ENCODE measurements at places on chromosomes 5 and 9.

- DNase-seq: no peak
Measured at GRCh38 chr5:82519558-82519957, 241.4 kb upstream of the RPS23 start.

DNA sequence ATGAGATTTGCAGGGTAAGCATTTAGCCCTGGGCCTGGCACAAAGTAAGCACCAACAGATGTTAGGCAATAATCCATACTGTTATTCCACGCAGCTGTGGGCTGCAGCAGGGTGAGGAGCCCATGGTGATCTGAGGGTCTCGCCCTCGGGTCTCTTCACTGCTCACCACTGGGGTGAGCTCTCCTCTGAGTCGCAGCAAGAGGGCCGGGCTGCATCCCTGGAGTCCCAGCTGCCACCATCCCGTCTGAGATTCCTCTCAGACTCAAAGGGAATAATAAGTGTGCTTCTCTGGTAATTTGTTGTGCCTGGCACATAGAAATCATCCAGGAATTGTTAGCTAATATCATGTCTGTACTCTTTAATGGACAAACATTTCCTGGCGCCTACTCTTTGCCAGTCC is 6.9 kb downstream of the NKX2-5 start:
- DNase-seq: no peak

- DNase-seq: no peak
Measured at GRCh38 chr5:151902215-151902614, 22.4 kb downstream of the GLRA1 start.

DNA sequence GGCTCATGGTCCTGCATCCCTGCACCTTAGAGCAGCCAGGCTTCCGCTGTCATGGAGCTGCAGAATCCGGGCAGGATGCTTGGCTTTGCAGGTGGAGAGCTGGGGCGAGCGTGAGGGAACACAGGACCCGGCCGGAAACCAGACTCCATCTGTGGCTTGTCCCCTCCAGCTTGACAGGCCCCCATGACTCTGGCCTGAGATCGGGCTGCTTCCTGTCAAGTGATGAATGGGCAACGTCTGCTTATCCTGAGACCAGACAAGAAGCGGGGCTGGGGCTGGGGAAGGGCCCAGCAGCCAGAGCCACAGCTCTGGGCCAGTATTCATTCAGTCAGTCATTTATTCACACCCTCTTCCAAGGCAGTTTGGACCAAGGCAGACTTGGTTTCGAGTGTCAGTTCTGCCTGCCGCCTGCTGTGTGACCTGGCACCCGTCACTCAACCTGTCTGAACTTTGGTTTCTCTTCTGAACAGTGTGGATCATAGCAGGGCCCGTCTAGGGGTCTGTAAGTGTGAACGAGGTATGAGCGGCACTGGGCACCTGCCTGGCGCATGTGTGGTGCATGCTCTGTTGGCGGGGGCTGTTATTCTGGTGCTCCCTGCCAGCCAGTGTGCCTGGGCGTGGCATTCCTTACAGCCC is 37.5 kb downstream of the NEK6 start:
- no peak for DNase-seq

DNA sequence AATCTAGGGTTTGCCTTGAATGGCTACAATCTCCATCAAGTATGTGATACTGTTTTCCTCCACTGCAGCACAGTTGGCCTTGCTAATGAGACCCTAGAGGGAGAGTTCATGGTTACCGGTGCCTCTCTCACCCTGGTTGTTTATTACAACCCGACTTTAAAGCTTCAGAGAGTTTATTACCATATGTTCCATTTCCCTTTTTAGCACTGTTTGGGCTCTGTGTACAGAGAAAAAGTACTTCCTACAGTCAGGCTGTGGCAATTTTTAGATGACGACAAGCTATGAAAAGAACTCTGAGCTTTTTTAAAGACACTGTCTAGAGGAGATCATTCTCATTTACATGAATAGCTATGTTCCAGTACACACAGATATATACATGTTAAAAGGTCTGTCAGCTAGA is 48.8 kb upstream of the PLCXD3 start:
- DNase-seq: no peak

DNA sequence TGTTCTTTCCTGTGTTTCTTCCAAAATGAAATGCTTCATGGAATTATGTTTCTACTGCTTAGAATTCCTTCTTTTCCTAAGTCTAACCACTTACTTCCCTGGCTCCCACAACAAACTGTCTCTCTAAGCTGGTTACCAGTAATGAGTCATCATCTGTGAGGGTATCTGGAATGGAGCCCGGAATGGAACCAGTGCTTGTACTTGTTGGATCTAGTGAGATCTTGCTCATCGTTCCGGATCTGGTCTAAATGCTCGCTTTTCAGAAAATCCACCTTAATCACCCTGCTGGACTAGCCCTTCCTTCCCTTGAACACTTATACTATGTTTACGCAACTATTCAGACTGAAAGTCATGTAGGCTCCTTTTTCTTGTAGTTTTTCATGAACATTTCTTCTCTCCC is 184.8 kb downstream of the PBX3 start:
- DNase-seq: no peak

DNA sequence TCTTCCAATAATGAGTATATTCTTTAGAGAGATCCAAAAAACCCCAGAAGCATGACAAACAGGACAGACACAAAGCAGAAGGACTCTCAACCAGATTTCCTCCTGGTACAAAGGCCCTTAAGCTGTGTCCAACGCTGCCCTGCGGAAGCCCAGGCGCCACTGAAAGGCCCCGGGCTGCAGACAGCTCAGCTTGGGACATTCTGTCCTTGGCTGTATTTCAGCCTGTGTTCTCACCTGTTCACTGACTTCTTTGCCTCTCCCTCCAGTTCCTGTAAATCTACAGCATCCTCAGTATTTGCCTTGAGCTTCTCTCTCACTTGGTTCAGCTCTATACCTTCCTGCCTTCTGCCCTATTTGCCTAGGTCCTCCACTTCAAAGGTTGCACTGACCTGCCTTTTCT is 96.5 kb downstream of the SH3TC2 start:
- DNase-seq: no peak

GRCh38 chr9:73154271-73154670 is 2.6 kb downstream of the ANXA1 start:
- DNase-seq: no peak

DNA sequence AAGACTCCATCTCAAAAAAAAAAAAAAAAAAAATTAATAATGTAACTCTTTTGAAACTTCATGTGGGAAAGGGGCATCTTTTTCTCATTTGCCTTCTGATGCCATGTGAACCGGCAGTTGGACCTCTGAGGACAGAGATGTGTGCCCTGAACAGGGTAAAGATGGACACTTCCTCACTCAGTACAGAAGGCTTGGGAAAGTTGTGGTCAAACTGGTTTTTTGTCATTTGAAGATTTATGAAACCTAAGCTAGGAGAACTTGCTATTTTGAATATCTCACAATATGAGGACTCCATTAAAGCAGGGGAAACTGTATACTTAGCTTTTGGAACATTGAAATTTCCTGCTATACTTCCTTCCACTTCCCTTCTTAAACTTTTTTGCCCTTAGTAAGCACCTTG is 147.5 kb upstream of the ALDH1B1 start:
- no peak for DNase-seq

- DNase-seq: no peak
Measured at GRCh38 chr9:109781541-109782197, 1.7 kb downstream of the PALM2AKAP2 start.

DNA sequence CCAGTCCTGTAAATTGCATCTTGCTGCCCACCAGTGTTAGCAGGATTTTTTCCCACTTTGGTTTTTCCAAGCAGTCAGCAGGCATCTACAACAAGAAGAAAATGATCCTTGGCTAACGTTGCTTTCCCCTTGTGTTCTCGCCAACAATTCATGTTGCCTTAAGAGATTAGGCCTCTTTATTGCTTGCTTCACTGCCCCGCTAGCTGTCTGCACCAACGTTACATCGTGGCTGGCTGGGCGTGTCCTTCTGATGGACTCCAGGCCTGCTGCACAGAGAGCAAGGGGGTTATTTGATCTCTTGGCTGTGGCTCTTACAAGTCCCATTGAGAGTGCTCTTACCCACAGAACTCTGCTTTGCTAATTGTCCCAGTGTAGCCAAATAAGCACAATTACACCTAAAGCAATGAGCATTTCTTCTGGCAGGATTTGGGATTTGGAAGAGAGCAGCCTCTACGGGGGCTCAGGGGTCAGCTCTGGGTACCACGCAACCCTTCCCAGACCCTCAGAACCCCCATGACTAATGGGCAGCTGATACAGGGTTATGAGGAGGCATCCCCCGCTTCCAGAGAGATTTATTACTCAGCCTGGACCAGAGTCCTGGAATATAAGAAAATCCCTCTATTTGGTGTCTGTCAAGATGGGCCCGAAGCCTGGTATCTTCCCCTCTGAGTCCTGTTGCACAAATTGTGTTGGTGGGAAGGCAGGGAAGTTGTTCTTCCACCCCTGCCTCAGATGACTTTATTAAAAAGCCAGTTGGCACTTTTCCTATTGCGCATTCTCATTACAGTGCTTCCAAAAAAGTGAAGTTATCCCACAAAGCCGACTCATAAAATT is 17.6 kb downstream of the DCANP1 start:
- DNase-seq: no peak

DNA sequence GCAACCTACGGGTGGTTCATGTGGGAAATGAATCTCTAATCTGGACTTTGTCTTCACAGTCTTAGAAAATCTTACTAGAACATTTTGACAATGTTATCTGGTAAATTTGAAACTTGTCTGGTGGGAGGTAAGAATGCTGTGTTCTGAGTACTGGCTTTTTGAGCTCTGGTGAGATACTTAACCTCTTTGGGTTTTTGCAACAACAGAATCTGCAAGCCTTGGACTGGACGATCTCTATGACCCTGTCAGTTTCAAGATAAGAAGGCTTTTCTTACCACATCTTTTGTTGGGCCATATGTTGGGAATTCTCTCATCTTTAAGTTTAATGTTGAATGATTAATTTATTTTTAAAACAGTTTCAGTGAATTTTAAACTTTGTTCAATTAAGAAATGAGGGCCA is 112.9 kb downstream of the GOLPH3 start:
- no peak for DNase-seq

DNA sequence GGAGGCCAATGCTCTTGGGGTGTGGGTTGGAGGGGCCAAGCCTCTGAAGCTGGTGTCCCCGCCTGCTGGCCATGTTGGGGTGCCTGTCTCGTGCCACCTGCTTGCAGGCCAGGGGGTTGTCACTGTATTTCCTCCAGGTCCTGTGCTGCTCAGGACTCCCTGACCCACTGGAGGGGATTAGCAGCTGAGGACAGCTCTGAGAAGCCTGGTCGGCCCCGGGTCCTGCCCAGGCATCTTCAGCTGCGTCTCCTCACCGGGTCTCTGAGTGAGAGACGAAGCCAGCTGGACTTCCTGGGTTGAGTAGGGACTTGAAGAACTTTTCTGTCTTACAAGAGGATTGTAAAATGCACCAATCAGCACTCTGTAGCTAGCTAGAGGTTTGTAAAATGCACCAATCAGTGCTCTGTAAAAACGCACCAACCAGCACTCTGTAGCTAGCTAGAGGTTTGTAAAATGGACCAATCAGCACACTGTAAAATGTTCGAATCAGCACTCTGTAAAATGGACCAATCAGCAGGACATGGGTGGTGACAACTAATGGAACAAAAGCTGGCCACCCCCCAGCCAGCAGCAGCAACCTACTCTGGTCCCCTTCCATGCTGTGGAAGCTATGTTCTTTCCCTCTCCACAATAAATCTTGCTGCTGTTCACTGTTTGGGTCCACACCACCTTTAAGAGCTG is 20.6 kb upstream of the SLC9A3 start:
- no peak for DNase-seq

DNA sequence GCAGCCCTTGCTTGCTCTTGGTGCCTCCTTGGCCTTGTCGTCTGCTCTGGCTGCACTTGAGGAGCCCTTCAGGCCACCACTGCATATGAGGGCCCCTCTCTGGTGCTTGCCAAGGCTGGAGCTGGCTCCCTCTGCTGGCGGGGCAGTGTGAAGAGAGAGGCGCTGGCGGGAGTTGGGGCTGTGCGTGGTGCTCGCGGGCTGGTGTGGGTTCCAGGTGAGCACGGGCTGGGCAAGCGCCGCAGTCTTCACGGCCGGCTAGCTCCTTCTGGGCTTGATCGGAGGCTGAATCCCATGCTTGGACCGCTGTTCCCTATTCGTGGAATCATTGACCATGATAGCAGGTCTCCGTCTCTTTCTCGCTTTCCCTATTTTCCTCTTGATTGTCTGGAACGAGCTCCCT is 56.5 kb downstream of the XRCC4 start:
- no peak for DNase-seq

DNA sequence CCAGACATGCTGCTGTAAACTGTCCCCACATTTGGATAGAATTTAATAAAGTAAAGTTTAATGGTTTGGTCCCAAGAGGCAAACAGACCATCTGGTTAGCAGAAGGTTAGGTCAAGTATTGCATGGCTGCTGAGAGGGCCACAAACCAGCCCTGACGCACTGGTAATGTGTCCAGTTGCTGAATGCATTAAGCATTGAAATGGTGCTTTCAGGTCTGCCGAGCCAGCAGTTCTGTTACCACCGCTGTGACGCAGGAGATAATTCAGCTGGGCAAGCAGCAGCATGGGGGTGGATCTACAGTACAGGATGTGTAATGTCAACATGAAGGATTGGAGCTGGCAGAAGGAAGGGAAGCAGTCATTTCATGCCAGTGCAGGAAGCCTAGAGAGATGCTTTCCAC is 16.0 kb downstream of the ZNF462 start:
- DNase-seq: no peak

DNA sequence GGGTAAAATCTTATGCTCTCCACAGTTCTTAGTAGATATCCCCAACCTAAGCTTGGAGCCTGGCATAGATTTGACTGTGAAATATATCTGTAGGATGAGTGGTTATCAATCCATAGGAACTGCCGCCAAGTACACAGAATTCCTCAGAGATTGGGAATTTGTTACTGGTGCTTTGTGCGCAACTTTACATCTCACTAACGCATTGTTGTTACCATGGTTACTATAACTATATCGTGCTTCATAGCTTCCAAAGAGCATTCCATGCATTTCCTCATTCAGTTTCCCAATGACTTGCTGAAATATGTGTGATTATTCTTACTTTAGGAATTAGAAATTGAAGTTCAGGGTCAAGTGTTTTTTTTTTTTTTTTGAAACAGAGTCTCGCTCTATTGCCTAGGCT is 9.5 kb upstream of the GGTA1 start:
- DNase-seq: no peak

GRCh38 chr5:40879163-40879942 is 29.9 kb upstream of the C7 start:
- DNase-seq: no peak

DNA sequence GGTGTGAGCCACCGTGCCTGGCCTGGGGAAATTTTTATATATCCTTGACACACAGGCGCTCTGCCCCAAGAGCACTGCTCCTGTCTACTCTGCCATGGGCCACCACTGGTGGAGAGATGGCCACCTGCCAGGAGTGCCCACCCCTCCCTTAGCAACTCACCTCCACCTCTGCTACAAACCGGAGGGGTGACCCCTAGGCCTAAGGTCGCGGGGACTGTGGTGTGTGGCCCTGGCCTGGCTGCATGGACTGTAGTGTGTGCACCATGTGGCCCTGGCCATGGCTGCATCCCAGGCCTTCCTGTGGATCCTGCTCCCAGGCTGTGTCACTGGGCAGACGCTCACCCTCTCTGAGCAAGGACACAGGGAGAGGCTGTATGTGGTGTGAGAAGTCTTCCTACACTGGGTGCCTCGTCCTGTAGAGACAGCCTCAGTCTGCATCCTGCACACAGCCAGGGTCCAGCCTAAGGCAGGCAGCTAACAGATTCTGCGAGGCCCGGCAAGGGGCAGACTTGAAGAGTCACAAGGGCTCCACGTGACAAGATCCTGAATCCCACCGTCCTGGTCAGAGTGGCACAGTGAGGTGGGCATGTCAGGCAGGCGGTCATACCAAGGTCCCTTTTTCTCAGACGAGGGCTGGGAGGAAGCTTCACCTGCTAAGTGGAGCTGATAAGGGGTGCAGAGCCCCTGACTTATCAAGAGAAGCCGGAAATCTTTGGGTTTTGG is 10.3 kb downstream of the NINJ1 start:
- no peak for DNase-seq

GRCh38 chr5:35971878-35972210 is 19.3 kb downstream of the UGT3A1 start:
- no peak for DNase-seq
